ENCODE measurements at places on chromosomes 6 and 20. TPM values are rescaled to one million over a fixed set of nuclear protein-coding genes. Genes with fewer than 3 reads are reported as not detected.

The LSM14B gene
- total RNA-seq = 58.5 TPM

The TPMT gene
- total RNA-seq = 4.2 TPM

The CST4 gene
- total RNA-seq = not detected

The TOX2 gene
- total RNA-seq = 0.74 TPM

The MAP7 gene
- 4.2 TPM for total RNA-seq

The MRAP2 gene
- total RNA-seq = 2.5 TPM

The PPP1R3D gene
- total RNA-seq = 1.7 TPM

The C20orf141 gene
- total RNA-seq = not detected

The MUC22 gene
- total RNA-seq = not detected

The PTCRA gene
- not detected for total RNA-seq

The HLA-DOA gene
- total RNA-seq = 0.25 TPM

The TINAG gene
- 0.25 TPM for total RNA-seq

The SOX4 gene
- 265 TPM for total RNA-seq

The CDK19 gene
- total RNA-seq = 59.0 TPM

The POPDC3 gene
- 7.4 TPM for total RNA-seq
